ENCODE measurements at places on chromosomes 6 and 20.

GRCh38 chr6:31112478-31112877 lies at the start of gene C6orf15:
Gene C6orf15 (minus strand): TSS chr6:31112575. CDS start chr6:31112555, 20 bp downstream.
- DNase-seq, result no peak

GRCh38 chr6:135322427-135323201 lies 141.5 kb downstream of the MYB start:
- DNase-seq, result no peak

GRCh38 chr6:161636882-161637430 lies 363.1 kb upstream of the AGPAT4 start:
- DNase-seq, result no peak

GRCh38 chr6:16302721-16303552 lies 64.5 kb downstream of the GMPR start:
- DNase-seq, result no peak

- no peak for DNase-seq
These were observed 234.6 kb upstream of the ID4 start for GRCh38 chr6:19602434-19603013.

DNA sequence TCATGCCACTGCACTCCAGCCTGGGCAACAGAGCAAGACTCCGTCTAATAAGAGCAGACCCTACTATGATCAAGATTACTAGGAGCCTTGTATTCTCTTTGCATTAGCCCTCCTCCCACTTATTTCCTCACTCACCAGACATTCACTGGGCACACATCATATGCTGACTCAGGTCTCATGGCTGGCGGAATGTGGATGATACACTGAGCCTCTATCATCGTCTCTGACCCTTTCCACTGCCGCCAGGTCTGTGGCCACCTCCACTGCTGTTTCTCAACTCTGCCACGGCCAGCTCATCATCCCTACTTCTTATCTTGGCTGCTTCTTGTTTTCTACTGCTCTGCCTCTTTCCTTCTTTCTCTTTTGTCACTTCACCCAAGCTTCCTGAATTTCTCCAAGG lies 161.0 kb downstream of the BACH2 start:
- DNase-seq, result no peak

DNA sequence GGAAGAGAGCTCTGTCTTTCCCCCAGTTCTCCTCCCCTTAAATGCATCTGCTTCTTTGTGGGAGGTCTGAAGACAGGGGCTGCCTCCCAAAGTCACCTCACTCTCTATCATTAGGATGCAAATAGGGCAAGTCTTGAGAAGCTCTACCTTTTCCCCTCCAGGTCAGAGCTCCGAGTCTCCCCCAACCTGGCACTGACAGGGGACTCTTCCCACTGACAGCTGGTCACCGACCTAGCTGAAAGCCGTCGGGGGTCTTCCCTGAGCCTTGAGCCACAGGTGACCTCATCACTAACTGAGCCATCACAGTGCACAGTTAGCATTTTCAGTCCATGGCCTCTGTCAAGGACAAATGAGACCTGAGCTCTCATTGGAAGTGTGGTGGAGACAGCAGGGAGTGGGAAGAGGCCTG lies 386.7 kb downstream of the HACE1 start:
- DNase-seq, result no peak
